ENCODE measurements at places on chromosomes 16 and 17.

DNA sequence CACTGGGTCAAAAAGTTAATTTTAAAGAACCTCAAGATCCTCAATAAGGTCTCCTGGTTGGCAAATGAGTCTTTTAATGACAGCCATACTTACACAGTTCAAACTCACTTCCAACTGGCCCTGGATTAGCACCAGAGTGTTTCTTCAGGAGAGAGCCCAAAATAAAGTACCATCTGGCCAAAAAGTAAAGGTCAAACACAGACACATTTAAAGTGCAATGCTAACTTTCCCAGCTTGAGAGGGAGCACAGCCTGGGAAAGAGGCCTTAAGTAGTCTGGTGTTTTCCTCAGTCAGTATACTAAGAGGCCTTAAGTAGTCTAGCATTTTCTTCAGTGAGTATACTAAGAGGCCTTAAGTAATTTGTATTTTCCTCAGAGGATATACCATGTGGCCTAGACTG is 46.6 kb upstream of the ERN1 start:
- DNase-seq, result no peak

GRCh38 chr16:56984639-56985038 is 4.7 kb upstream of the NLRC5 start:
- no peak for DNase-seq

- no peak for DNase-seq
Observed at GRCh38 chr16:79656553-79657115, 56.1 kb upstream of the MAF start.

DNA sequence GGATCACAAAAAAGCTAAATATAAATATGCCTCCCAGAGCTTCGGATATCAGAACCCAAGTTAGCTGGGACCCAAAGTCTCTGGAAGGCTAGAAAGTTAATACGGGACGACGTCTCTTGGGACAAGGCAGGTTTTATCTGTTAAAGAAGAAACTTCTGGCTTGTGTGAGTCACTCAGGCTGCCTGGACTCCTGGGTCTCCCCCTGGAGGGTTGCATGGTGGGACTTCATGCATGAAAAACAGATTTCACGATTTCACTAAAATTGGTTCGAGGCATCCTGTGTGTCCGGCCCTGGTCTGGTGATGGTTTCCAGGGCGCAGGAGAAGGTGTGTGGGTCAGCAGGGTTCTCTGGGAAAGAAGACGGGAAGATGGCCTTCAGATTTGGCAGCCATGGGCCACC is 47.0 kb downstream of the COX4I1 start:
- DNase-seq, result no peak

- DNase-seq, result no peak
Observed at GRCh38 chr17:8397636-8398035, at the start of gene RNF222. RNF222 (minus strand) TSS chr17:8397827; CDS start chr17:8393461, 4,366 bp downstream.

DNA sequence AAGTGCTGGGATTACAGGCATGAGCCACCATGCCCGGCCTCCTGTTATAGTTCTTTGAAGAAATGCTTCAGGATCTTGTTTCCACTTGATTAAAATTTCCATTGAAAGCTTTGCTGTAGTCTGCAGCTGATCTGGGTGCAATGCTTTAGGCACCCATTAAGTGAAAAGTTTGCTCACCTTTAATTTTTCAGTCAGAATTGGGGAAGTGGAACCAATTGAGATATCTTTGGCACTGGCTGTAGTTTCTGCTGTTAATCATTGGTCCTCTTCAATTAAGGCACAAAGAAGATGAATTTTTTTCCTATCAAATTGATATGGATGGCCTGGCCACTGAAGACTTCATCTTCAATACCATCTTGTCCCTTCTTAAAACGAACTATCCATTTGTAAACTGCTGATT is 336.1 kb upstream of the TBX2 start:
- DNase-seq, result no peak

DNA sequence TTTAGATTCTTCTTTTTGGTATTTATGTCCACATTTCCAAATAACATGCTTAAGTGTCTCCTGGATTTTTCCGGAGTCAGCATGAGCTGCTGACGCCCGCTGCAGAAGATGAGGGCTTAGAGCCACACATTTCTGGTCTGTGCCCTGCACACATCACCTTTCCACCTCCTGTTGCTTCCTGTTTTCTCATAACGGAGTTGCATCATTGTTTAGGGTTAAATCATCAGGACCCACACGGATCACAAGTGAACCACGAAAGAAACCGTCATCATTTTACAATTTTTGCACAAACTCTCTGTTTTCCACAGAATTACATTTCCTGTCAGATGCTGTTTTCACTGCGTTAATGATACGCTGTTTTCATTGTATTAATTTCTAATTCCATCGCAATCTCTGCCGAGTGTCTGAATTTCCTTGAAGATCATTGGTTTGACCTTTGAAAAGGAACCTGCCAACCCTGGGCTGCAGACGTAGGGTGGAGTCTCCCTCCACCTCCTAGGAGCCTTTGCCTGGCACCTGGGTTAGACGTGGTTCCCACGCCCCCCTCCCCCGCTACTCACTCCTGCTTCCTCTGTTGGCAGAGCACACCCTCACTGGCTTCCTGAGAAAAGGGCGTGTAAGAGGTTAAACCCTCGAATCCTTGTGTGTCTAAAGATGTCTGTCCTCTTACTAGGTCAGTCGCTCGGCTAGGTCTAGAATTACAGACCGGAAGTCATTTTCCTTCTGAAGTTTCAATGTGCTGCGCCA is 68.2 kb downstream of the RNF213 start:
- peak; percentile 63 for DNase-seq

GRCh38 chr17:63419398-63419797 is 26.7 kb downstream of the CYB561 start:
- DNase-seq, result no peak

- no peak for DNase-seq
Observed at GRCh38 chr16:76114681-76115080, 162.5 kb upstream of the CNTNAP4 start.

- DNase-seq, result no peak
Observed at GRCh38 chr17:47615766-47616424, 33.8 kb upstream of the KPNB1 start.

GRCh38 chr17:4605826-4606225 is 21.5 kb downstream of the SMTNL2 start:
- no peak for DNase-seq

- no peak for DNase-seq
Observed at GRCh38 chr17:57505841-57506773, 239.0 kb downstream of the CCDC182 start.

GRCh38 chr17:47649972-47650524 is 329 bp downstream of the KPNB1 start:
- no peak for DNase-seq

DNA sequence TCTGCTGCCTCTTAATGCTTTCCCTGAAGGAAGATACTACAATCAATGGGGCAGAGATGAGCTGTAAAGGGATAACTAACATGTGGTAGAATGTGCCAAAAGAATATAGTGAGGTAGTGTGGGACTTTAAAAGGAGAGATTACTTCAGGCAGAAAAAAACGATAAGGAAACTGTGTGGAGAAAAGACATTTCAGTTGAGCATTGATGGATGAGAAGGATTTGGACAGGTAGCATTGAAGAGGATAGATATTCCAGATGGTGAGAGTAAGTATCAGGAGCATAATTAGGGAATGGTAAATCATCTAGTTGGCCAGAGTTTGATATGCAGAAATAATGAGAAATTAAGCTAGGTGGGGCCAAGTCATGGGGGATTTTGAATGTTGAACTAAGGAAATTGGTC is 97.3 kb downstream of the NLK start:
- no peak for DNase-seq

DNA sequence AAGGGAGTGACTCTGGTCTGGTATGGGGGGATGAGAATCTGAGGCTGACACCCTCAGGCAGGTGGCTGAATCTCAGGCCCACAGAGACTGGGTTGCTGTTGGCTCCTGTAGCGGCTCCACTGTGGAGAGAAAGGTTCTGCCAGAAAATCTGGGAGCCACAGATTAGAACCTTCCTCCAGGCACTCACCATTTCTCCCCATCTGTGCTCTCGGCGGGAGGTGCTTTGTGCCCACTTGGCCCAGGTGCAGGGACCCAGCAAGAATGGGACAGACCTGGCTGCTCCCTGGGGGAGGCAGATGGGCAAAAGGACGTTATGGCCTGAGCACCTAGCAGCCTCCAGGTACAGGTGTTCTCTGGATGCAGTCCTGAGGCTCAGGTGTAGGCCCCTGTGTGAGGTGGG is 20.1 kb downstream of the RAB11FIP3 start:
- DNase-seq, result no peak

- peak; percentile 66 for DNase-seq
Observed at GRCh38 chr16:57265850-57266530, 18.5 kb downstream of the PLLP start.

DNA sequence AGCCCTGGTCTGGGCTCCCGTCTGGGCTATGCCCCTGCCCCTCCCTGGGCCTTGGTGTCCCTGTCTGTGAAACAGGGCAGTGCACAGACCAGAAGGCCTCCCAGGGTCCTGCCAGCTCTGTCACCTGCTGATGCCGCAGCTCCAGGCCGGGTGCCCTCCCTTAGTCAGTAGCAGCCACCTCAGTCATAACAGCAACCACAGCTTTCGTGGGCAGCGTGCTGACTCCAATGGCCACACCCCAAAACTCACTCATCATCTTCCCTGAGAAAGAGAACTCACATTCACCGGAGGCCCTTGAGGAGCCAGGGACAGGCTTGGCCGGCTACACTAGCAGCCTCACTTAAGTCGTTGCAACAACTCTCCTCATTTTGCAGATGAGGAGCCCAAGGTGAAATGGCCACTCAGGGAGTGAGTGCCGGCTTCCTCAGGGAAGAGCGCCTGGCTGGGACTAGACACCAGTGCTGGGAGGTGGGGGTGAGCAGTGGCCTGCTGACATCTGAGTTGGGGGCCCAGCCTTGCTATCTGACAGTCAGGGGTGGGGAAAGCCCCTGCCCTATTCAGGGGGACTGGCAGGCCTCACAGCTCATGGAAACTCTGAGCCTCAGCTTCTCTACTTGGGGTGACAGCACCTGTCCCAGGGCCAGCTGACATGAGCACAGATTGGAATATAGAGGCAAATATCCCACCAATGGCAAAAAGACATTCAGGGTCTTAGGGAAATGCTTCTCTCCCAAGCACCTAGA is 22.6 kb downstream of the SLC5A10 start:
- no peak for DNase-seq

- DNase-seq, result peak; percentile 3
Observed at GRCh38 chr17:68868708-68869107, 86.5 kb downstream of the ABCA8 start.

DNA sequence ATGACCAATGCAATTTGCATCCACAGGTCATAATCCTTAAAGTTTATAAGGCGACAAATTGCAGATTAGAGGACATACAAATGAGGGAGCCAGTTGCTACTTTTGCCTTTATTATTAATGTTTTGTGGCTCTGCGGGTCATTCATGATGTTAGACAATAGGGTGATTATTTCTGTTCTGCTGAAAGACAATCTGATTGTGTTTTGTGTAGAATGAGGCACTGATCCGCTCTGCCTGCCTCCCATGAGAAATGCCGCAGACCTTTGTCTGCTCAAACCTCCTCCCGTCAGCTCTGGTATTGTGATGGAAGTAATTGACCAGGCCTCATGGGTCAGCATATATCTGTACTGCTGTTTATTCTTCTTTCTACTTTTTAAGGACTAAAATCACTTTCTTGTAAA is 224.9 kb downstream of the PRKCA start:
- DNase-seq, result no peak

GRCh38 chr17:16480995-16481394 is 11.0 kb downstream of the LRRC75A start:
- no peak for DNase-seq

GRCh38 chr16:54720259-54720658 is 210.4 kb upstream of the IRX5 start:
- DNase-seq, result no peak

- DNase-seq, result peak; percentile 81
Observed at GRCh38 chr16:82229800-82230619, 60.0 kb upstream of the MPHOSPH6 start.

GRCh38 chr16:51084074-51084928 is 66.8 kb downstream of the SALL1 start:
- DNase-seq, result no peak

DNA sequence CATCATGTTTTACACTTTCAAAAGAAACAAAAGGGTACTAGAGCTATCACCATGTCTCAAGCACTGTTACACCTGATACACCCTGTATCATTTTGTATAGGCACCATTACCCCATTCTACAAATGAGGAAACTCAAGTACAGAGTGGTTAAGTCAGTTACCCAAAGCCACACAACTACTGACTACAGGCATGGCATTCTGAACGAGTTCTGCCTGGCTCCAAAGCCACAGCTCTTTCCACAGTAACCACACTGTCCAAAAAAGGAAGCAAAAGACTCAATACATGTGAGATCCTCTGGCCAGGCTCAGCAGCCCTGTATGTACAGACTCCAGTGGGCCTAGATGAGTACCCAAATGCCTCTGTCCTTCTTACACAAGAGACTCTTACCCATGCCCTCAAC is 4.7 kb downstream of the DYNC1LI2 start:
- DNase-seq, result no peak

GRCh38 chr16:79537584-79537983 is 63.0 kb downstream of the MAF start:
- no peak for DNase-seq

DNA sequence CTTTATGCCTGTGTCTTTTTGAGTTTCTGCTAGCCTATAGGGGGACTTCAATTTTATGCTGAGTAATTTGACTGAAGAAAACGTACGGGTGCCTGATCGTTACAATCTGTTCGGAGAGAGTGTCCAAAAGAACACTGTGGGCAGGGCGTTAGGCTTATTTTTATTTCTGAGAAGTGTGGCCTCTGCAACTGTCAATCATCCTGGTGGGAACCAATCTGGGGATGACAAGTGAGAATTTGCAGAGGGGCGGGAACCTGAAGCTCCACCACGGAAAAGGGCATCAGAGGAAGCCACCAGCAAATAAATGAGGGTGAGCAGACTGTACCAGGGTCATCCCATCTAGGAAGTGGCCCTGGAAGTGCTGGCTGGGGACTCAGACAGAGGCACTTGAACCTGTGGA is 12.0 kb upstream of the CDYL2 start:
- no peak for DNase-seq

DNA sequence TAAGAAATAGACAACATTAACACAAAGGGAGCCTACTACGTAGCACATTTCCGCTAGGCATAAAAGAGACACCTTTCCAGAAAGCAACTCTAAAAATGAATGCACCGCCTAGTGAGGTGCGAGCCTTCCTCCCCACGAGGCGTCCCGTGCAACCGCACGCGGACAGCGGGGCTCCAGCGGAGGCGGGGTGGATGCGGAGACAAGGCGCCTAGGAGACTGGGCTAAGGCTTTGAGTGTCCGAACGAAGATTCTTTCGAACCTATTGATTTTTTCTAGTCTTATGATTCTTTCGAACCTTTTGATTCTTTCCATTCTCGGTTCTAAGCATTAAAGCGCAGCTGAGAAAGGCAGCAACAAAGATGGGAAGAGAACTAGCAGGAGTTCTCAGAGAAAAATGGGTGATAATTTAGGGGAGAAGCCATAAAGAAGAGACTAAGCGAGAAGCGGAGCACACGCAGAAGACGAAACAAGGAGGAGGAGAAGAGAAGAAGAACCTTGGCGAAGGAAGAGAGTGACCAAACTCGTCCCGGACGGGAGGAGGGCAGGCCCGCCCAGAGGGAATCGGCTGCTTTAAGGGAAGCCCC is 394 bp upstream of the CPD start:
- DNase-seq, result peak; percentile 69

GRCh38 chr16:66486773-66487579 is 59.9 kb downstream of the BEAN1 start:
- DNase-seq, result peak; percentile 14
